ENCODE measurements at places on chromosomes 1 and 21.

- DNase-seq = no peak
These were observed 8.9 kb downstream of the MKNK1 start for GRCh38 chr1:46595127-46595526.

DNA sequence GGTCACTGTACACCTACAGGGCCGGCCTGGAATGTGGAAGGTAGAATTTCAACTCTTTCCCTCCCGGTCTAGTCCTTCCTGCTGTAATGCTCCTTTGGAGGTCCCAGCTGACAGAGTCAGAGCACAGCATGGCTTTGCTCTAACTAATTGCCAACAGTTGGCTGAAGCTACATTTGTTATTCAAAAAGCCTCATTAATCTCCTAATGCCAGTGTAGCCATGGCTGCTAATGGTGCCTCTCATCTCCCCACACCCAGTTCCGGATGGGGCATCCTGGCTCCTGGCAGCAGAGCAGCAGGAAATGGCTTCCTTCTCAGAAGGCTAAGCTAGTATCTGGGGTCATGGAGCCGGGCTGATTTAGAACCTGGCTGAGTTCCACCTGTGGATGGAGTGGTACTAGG lies 18.7 kb upstream of the CAMK1G start:
- DNase-seq = no peak

DNA sequence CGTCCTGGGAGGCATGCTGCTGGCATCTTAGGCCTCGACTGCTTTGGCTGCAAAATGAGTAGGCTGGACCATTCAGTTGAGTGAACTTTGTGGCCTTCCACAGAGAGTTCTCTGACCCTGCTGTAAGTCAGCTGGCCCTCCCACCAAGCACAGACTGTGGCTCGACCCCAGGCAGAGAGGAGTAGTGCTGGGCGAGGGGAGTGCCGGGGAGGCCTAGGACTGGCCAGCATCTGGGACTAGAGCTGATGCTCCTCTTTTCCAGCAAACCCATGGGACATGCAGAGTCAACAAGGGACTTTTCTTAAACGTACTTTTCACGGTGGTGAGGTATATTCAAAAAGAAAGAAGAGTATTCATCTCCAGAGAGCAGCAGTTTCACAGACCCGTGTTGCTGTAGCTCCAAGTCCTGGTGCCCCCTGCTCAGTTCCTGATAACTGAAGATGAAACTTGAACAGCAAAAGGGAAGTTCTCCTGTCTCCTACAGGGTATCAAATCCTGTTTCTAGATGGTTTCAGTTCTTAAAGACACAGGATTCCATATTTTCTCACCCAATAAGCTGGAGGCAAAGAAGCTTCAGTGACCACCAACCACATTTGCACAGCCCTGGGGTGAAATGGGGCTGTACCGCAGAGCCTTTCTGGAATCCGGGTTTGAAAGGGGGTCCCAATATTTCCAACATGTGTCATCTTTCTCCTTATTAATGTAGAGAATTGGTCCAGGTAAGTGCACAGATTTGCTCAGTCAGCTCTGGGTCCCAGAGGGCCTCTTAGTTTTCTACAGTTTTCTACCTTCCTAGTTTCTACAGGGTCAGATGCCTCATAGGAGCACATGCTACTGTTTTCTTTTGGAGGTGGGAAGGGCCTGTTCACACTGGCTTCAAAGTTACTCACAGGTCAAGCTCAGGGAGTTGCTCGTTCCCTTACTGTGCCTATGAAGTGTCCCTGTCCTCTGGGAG lies 20.9 kb downstream of the BATF3 start:
- peak; percentile 59 for DNase-seq

DNA sequence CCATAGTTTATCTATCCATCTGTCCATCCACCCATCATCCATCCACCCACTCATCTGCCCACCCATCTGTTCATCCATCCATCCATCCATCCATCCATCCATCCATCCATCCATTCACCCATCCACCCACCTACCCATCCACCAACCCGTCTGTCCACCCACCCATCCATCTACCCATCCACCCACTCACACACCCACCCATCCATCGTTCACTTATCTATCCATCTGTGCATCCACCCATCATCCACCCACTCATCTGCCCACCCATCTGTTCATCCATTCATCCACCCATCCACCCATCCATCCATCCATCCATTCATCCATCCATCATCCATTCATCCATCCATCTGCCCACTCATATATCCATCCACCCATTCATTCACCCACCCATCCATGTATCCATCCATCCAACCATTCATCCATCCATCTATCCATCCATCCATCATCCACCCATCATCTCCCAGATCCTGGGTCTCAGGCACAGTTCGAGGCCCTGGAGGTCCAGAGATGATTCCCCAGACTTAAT lies 88.2 kb upstream of the WNT4 start:
- DNase-seq = no peak

DNA sequence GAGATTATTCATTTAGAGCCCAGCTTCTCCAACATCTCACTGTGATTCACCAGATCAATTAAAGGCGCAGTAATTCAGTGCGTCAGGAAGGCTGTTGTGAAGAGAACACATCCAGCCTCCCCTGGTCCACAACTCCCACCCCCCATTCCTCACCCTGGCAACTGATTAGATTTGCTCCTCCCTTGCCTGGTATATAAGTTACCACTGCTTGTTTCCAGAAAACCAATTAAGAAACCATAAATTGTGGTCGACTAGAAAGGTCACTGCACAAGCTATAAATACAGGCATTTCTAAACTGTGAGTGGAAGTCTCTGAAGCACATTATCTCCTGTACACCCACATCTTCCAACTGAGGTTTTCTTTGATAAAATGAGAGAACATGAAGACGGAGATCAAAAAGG lies 41.9 kb downstream of the FAM163A start:
- no peak for DNase-seq
